ENCODE measurements at places on chromosomes 4 and X. TPM values are rescaled to one million over a fixed set of nuclear protein-coding genes. Genes with fewer than 3 reads are reported as not detected.
A peak's percentile ranks its signal among the peaks of the same experiment; 100 is the strongest.

The UBE2A gene
- 41.9 TPM for total RNA-seq

The MAGED4 gene
- total RNA-seq: 34.5 TPM

The RAB33A gene
- 1.3 TPM for total RNA-seq

The LONRF3 gene
- 0.43 TPM for total RNA-seq

The NUDT10 gene
- total RNA-seq: 1.3 TPM

The CENPVL2 gene
- total RNA-seq: not detected

The PLAC8 gene
- total RNA-seq: not detected

The NPNT gene
- total RNA-seq: under 0.01 TPM

The TCEAL7 gene
- 37.0 TPM for total RNA-seq

The SMR3B gene
- not detected for total RNA-seq

- DNase-seq: peak; percentile 33
These were observed 225.0 kb downstream of the COL25A1 start for GRCh38 chr4:109077505-109077904.

GRCh38 chr4:90001023-90001422 lies 106.4 kb downstream of the MMRN1 start:
- no peak for DNase-seq

GRCh38 chrX:13307041-13307440 lies 12.8 kb downstream of the ATXN3L start:
- peak; percentile 51 for DNase-seq

- DNase-seq: no peak
These were observed 147.3 kb downstream of the CORIN start for GRCh38 chr4:47690611-47691010.

DNA sequence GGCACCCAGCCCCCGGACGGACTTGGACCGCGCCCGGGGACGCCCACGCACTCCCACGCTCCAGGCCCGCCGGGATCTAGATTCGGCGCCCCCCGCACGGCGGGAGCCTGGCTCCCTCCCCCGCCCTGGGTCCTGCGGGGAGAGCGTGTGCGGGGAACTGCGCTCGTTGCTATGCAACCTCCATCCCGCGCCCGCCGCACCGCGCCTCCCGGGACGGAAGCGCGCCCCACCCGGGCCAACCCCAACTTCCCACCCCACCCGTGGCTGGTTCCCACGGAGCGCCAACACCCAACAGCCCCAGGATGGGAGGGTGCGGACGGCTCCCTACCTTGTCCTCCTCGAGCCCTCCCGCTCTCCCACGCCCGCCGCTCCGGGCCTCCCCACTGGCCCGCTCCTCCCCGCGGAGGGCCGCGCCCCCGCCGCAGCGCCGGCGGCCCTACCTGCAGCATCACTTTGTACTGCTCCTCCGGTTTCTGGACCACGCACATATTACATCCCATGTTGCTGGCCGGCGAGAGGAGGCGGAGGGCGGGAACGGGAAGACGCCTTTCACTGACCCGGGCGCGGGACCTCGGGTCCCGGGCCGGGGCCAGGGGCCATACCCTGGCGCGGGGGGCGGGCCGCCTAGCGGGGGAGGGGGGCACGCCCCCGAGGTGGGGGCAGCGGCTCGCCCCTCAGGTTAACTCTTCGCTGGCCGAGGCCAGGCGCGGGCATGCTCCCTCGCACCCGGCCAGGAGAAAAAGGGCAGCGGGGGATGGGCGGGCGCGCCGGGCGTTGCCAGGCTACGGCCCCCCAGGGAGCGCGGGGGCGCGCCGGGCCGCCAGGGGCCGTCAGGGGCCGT lies at the start of gene PDZD4:
TSS of gene PDZD4 (minus strand) at position 746 of the 841 bp plus-strand sequence. CDS start at position 500, 246 bp downstream.
- no peak for DNase-seq

GRCh38 chrX:130552444-130553073 lies 150.8 kb downstream of the RBMX2 start:
- no peak for DNase-seq
